ENCODE measurements at places on chromosomes 4 and X. TPM values are rescaled to one million over a fixed set of nuclear protein-coding genes. Genes with fewer than 3 reads are reported as not detected.

- H3K27ac ChIP-seq, result no peak overlapping the region
- H3K4me1 ChIP-seq, result peaks cover 10% of the 10 kb centered on the region
- no peak for DNase-seq
- no peaks in the 10 kb centered on the region for H3K27me3 ChIP-seq
- H3K4me3 ChIP-seq, result no peak overlapping the region
- H3K36me3 ChIP-seq, result no peaks in the 10 kb centered on the region
Measured at GRCh38 chr4:20192736-20193135, 59.0 kb upstream of the SLIT2 start.

- H3K4me3 ChIP-seq, result peak overlapping the region; percentile 78
- DNase-seq, result no peak
- peaks cover 52% of the 10 kb centered on the region for H3K4me1 ChIP-seq
- no peaks in the 10 kb centered on the region for H3K27me3 ChIP-seq
Measured at GRCh38 chr4:10117359-10118047, 904 bp upstream of the WDR1 start.

The SLC2A9 gene
- 0.72 TPM for total RNA-seq

GRCh38 chr4:1815096-1815996, 22.3 kb downstream of the FGFR3 start:
- H3K4me3 ChIP-seq, result no peak overlapping the region
- H3K4me1 ChIP-seq, result no peaks in the 10 kb centered on the region
- H3K27me3 ChIP-seq, result no peaks in the 10 kb centered on the region
- DNase-seq, result no peak
- no peak overlapping the region for H3K27ac ChIP-seq
- peaks cover 27% of the 10 kb centered on the region for H3K36me3 ChIP-seq

DNA sequence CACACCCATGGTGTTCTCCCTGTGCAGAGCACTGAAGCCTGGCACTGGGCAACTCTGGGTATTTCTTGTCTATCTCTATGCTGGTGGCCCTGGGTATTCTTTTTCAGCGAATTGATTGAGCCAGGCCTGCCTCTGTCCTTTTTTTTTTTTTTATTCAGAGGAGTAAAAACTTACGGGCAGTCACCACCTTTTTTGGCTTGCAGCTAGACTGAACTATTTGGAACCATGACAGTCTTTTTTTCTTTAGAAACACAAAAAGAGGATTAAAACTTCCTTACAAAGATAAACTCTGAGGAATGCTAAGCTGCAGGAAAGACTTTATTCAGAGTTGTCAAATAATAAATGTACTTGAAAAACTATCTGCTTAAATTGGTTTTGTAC, 119.2 kb upstream of the STIM2 start:
- DNase-seq, result no peak
- peaks cover 5% of the 10 kb centered on the region for H3K36me3 ChIP-seq
- H3K27ac ChIP-seq, result peak overlapping the region; percentile 77

DNA sequence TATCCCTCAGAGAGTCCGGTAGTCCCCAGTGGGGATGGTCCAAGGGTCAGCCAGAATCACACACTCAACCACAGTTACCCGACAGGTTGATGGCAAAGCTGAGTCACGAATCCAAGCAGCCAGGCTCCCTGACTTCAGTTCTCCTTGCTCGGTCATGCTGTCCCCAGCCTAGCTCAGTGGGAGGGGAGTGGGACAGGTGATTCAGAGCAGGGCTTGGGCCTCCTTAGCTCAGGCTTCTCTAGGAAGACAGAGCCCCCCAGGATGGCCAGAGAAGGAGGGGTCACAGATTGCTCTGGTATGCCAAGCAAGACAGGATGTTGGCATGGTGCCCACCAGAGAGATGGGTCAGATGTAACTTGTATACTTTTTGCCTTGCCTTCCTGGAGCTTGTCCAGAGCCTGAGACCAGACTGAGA, 66.5 kb downstream of the EFNB1 start:
- DNase-seq, result no peak
- H3K4me1 ChIP-seq, result peaks cover 20% of the 10 kb centered on the region
- no peaks in the 10 kb centered on the region for H3K27me3 ChIP-seq
- H3K27ac ChIP-seq, result peak overlapping the region; percentile 2
- peaks cover 1% of the 10 kb centered on the region for H3K36me3 ChIP-seq
- no peak overlapping the region for H3K4me3 ChIP-seq

- H3K36me3 ChIP-seq, result peaks cover 4% of the 10 kb centered on the region
- no peak overlapping the region for H3K4me3 ChIP-seq
- peaks cover 16% of the 10 kb centered on the region for H3K4me1 ChIP-seq
- no peak overlapping the region for H3K27ac ChIP-seq
- no peaks in the 10 kb centered on the region for H3K27me3 ChIP-seq
- DNase-seq, result no peak
Measured at GRCh38 chr4:146243141-146243882, 29.0 kb downstream of the REELD1 start.

The AMTN gene
- total RNA-seq, result not detected

GRCh38 chr4:180695851-180696250, 1547.4 kb upstream of the TENM3 start:
- H3K4me3 ChIP-seq, result no peak overlapping the region
- H3K36me3 ChIP-seq, result no peaks in the 10 kb centered on the region
- DNase-seq, result no peak

- H3K27me3 ChIP-seq, result no peaks in the 10 kb centered on the region
- H3K27ac ChIP-seq, result no peak overlapping the region
- DNase-seq, result no peak
- H3K4me3 ChIP-seq, result no peak overlapping the region
- H3K4me1 ChIP-seq, result peaks cover 56% of the 10 kb centered on the region
Measured at GRCh38 chrX:24158881-24159280, 9.4 kb downstream of the ZFX start.

- no peak for DNase-seq
- no peaks in the 10 kb centered on the region for H3K36me3 ChIP-seq
- H3K4me1 ChIP-seq, result peaks cover 5% of the 10 kb centered on the region
Measured at GRCh38 chr4:126056116-126056650, 741.4 kb downstream of the FAT4 start.

DNA sequence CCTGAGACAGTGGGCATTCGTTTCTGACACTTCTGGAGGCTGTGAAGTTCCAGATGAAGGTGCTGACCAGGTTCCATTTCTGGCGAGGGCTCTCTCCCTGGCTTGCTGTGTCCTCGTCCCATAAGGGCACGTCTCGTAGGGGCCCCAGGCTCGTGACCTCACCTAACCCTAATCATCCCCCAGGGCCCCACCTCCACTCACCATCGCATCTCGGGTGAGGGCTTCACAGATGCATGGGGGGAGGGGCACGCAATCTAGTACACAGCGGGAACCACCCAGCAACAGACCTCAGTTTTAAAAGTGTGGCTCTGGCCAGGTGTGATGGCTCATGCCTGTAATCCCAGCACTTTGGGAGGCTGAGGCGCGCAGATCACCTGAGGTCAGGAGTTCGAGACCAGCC, 22.1 kb downstream of the PDE6B start:
- peaks cover 7% of the 10 kb centered on the region for H3K27me3 ChIP-seq
- H3K36me3 ChIP-seq, result no peaks in the 10 kb centered on the region
- no peaks in the 10 kb centered on the region for H3K4me1 ChIP-seq
- no peak overlapping the region for H3K4me3 ChIP-seq
- peak; percentile 38 for DNase-seq

- no peaks in the 10 kb centered on the region for H3K36me3 ChIP-seq
- H3K4me1 ChIP-seq, result no peaks in the 10 kb centered on the region
- no peak for DNase-seq
- H3K4me3 ChIP-seq, result no peak overlapping the region
- no peaks in the 10 kb centered on the region for H3K27me3 ChIP-seq
Measured at GRCh38 chr4:180717451-180718033, 1525.7 kb upstream of the TENM3 start.

DNA sequence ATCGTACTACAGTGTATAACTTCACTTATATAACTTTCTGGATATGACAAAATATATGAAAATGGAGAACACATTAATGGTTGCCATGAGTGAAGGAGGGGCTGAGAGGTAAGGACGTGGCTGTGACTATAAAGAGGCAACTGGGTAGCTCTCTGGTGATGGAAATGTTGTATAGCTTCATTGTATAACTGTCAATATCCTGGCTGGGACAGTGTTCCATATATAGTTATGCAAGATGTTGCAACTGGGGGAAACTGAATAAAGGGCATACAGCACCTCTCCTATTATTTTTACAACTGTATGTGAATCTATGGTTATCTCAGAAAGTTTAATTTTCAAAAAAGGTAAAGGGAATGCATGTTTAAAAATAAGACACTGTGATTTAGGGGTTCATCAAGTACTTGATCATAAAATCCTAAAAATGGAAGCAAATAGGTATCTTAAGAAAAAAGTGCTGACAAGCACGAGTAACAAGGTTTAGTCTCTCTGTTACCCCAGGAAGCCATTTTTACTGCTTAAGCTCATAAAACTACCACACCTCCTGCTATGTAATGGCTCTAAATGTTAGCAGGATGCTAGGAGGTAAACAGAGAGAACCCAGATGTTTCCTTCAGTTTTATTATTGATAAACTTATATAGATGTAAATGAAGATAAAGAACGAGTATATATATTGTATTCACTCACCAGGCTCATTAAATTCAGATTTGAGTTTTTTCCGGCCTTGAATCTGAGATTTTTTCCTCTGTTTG, 34.0 kb downstream of the NAF1 start:
- DNase-seq, result no peak
- no peak overlapping the region for H3K27ac ChIP-seq
- H3K27me3 ChIP-seq, result no peaks in the 10 kb centered on the region
- peaks cover 3% of the 10 kb centered on the region for H3K36me3 ChIP-seq
- H3K4me1 ChIP-seq, result peaks cover 4% of the 10 kb centered on the region
- H3K4me3 ChIP-seq, result no peak overlapping the region

GRCh38 chr4:30720021-30720660, at the start of gene PCDH7:
Gene PCDH7 (plus strand): TSS chr4:30720369. CDS start chr4:30721423, 1,054 bp downstream.
- peaks cover 11% of the 10 kb centered on the region for H3K36me3 ChIP-seq
- H3K27ac ChIP-seq, result peak within 1 kb of the TSS; percentile 98
- DNase-seq, result no peak
- H3K27me3 ChIP-seq, result no peaks in the 10 kb centered on the region

The TXK gene
- not detected for total RNA-seq

DNA sequence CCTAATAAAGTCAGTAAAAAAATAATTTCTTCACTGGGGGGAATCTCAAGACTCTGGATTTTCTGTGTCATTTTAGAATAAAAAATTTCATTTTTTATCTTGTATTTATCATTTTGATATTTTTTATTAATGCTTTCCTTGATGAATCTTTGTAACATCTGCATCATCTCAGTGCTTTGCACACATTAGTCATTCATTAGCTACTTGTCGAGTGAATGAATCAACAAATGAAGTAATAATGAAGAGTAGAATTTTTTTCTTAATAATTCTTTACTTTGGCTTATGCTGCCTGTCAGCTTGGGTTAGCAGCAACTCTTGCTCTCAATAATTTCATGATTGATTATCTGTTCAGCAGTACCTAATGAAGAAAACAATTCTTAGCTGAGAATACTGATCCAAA, 530.8 kb downstream of the GRXCR1 start:
- no peak for DNase-seq
- H3K27ac ChIP-seq, result no peak overlapping the region
- H3K36me3 ChIP-seq, result no peaks in the 10 kb centered on the region
- no peak overlapping the region for H3K4me3 ChIP-seq

DNA sequence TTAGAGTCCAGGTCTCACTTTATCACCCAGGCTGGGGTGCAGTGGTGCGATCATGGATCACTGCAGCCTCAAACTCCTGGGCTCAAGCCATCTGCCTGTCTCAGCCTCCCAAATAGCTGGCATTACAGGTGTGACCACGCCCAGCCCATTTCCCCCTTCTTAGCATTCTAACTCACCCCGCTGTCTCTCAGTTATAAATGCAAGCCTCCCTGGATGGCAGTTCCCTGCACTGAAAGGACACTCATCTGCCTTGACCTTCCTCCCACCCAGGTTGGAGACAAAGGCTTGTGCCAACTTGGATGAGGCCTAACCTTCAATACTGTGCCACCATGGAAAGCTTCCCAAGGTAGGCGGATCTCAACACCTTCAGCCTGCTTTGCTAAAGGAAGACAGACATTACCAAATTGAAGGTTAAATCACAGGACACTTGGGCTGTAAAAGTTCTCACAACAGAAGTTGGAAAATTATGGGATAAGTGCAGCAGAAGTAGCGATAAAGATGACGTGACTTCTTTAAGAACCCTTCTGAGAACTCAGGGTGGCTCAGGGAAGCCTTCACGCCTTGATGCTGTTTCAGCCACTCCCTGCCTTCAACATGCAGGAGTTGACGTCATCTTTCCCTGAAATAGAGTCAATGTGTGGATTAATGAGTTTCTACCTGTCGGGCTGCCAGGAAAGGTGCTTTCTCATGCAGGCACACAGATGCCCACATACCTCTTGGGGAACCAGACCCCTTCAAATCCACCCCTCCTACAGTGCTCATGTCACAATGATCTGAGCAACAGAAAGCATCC, 10.6 kb upstream of the GPM6B start:
- H3K4me1 ChIP-seq, result no peaks in the 10 kb centered on the region
- no peak overlapping the region for H3K27ac ChIP-seq
- DNase-seq, result no peak
- H3K27me3 ChIP-seq, result no peaks in the 10 kb centered on the region

- peak overlapping the region; percentile 88 for H3K27ac ChIP-seq
- H3K36me3 ChIP-seq, result peaks cover 2% of the 10 kb centered on the region
- H3K27me3 ChIP-seq, result no peaks in the 10 kb centered on the region
- no peak for DNase-seq
- H3K4me1 ChIP-seq, result peaks cover 36% of the 10 kb centered on the region
Measured at GRCh38 chr4:53378171-53378482, 686 bp downstream of the FIP1L1 start.

The NEK1 gene
- total RNA-seq, result 13.7 TPM

DNA sequence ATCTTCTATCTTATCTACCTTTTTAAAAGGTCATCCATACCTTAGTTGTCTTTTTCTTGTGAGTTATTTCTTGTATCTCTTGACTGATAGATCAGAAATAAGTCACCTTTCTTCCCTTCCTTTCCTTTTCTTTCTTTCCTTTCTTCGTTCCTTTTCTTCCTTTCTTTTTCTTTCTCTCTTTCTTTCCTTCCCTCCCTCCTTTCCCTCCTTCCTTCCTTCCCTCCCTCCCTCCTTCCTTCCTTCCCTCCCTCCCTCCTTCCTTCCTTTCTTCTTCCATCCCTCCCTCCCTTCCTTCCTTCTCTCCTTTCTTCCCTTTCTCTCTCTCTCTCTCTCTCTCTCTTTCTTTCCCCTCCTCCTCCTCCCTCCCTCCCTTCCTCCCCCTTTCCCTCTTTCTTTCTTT, 93.5 kb downstream of the CEP135 start:
- no peak overlapping the region for H3K27ac ChIP-seq
- no peak for DNase-seq
- H3K36me3 ChIP-seq, result no peaks in the 10 kb centered on the region
- peaks cover 20% of the 10 kb centered on the region for H3K27me3 ChIP-seq
- no peaks in the 10 kb centered on the region for H3K4me1 ChIP-seq

The POU4F2 gene
- total RNA-seq, result not detected

GRCh38 chr4:89835413-89835812, 1.5 kb downstream of the SNCA start:
- peak overlapping the region; percentile 14 for H3K27ac ChIP-seq
- no peak overlapping the region for H3K4me3 ChIP-seq
- H3K36me3 ChIP-seq, result peaks cover 2% of the 10 kb centered on the region
- no peak for DNase-seq

DNA sequence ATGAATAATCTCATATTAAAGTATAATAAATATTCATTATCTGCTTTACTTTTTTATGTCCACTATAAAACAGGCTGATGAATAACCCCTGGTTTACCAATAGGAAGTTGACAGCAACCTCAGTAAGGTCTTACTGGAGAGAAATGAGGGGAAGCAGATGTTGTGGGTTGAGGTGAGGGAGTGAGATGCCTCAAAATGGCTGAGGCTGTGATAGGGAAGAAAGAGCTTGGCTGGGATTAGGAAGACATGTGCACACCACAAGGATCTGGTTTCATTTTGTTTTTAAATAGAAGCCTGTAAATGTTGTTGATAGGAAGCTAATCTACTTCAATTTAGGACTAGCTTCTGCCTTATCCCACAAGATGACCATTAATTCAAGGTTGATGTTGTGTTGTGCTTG, 14.4 kb upstream of the CYBB start:
- no peak for DNase-seq
- no peaks in the 10 kb centered on the region for H3K4me1 ChIP-seq
- H3K27ac ChIP-seq, result no peak overlapping the region
- peaks cover 5% of the 10 kb centered on the region for H3K27me3 ChIP-seq

The KLF8 gene
- 1.2 TPM for total RNA-seq

Data from chondrocyte (in vitro differentiated cells).